Stimulated activated CD4-positive, alpha-beta T cell treated with anti-CD3 and anti-CD28 coated beads, TNF-alpha, amount 100 ng/mL, for 1 hour (primary cell): ENCODE measurements at places on chromosomes 5 and 9.

GRCh38 chr5:167631191-167631590 lies 660.3 kb upstream of the WWC1 start:
- no peak for DNase-seq

- no peak for DNase-seq
Observed at GRCh38 chr5:65907135-65907534, 19.2 kb upstream of the ERBIN start.

GRCh38 chr5:141223112-141223783 lies at the start of gene PCDHB14:
PCDHB14 (plus strand) TSS chr5:141223343; CDS start chr5:141223506, 163 bp downstream.
- DNase-seq: no peak

DNA sequence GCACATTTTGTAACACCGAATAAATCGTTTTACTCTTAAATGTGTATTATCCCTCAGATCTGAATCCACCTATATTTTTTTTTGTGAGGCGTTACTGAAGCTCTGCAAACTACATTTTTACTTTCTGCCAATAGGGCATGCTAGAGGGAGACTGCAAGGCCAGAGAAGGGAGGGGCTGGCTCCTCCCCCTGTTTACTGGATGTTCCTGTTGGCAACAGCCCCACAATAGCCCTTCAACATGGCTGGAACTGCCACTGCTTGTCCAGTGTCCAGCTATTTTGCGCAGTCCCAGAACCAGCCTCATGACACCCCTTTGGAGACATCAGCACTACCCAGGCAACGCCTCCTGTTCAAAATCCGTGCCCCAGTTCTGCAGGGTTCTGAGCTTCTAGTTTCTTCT lies 85.4 kb upstream of the MIER3 start:
- DNase-seq: no peak

GRCh38 chr5:179870403-179870903 lies 11.8 kb upstream of the MRNIP start:
- no peak for DNase-seq
